ENCODE measurements at places on chromosomes 1 and 21.

DNA sequence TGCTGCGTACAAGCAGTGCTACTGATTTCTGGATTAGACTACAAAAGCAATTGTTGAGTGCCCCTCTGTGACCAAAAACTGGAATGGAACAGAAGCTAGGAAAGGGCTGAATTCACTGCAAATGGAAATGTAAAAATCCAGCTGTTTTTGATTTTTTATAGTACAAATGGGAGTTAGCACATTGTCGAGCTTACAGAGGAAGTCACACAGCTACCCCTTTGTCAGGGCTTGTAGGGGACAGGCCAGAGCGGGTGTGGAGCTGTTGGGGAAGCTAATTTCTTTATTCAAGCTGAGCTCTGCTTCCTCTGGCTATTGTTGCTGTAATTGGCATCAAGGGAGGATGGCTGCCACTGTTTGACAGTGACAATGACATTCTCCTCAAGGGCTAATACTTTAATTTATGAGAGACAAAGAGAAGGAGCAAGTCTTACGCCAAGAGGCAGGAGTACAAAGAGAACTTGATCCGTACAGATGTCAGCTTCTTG is 96.1 kb downstream of the SLC35F3 start:
- DNase-seq, result no peak

DNA sequence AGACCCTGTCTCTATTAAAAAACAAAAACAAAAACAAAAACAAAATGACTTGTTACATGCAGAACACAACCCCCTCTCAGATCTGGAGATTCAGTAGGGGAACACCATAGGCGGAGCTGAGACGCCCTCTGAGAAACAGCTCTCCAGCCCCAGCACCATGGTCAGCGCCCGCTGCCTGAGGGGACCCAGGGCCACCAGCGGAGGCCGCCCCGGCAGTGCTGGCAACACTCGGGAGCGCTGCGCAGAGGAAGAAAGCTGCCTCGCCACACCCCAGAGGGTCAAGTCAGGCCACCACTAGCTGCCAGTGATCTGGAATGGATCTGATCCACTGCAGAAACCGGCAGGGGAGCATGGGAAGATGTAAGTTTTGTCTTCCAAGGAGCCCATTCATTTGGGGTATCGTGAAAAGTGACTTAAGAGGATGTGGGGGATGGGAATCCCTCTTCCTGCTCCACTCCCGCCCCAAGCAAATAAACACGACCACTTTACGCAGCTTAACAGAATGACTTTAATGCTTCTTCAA is 3.1 kb downstream of the ACTA1 start:
- DNase-seq, result no peak

DNA sequence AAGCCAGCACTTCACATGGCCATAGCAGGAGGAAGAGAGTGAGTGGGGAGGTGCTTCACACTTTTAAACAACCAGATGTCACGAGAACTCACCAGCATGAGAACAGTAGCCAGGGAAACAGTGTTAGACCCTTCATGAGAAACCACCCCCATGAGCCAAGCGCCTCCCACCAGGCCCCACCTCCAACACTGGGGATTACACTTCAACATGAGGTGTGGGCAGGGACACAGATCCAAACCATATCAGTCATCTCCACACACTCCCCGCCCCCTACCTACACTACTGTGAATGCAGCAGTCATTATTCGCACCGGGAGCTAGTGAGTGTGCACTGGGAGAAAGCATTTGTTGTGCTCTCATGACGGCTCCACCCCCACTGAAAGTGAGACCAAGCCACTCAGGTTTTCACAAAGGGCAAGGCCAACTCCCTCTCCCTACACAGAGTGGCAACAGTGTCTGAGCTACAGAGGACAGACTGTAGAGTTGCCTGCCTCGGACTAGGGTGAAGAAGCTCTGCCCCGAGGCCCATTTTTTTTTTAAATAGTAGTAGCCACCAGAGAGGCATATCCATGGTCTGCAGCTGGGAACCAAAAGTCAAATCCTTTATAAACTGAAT is 125.6 kb downstream of the BARHL2 start:
- DNase-seq, result no peak

GRCh38 chr1:168788258-168788657 is 59.3 kb upstream of the DPT start:
- no peak for DNase-seq

- no peak for DNase-seq
Measured at GRCh38 chr1:219442611-219443061, 170.3 kb downstream of the ZC3H11B start.

DNA sequence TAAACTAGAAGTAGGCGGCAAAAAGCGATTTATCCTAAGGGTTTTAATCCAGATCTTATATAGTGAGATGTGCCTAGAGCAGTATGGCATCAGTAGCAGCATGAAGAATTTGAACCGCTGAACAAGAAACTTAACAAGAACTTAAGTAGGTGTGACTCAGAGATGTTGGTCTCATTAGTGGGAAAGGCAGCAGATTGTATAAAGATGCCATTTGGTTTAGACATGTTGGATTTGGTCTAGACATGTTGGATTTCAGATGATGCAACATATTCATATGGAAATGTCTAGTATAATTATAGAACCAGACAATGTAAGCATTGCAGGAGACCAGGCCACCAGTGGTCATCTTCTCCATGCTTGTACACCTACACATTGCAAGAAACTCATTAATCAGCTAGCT is 42.1 kb upstream of the ZP4 start:
- DNase-seq, result no peak

GRCh38 chr1:69982992-69983391 is 222.4 kb downstream of the LRRC40 start:
- DNase-seq, result no peak

DNA sequence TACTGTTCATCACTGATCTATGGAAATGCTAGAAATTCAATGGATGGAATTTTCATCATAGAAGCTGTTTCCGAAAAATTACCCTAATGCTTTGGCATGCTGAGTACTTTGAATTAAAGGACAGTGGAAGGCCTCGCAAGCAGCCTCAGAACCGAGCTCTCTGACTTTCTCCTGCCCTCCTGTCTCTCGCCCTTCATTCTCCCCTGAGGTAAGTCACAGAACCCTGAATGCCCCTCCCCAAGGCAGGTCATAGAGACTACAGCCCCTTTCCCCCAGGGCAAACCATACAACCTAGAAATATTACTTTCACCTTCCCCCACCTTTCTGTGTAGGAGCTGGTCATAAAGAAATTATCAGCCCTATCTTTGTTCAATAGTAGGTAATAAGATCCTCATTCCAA is 74.8 kb downstream of the LRIG2 start:
- no peak for DNase-seq

GRCh38 chr1:209490013-209490412 is 93.5 kb upstream of the CAMK1G start:
- DNase-seq, result no peak

- no peak for DNase-seq
Measured at GRCh38 chr21:31288191-31288590, 55.9 kb downstream of the TIAM1 start.

- no peak for DNase-seq
Measured at GRCh38 chr1:215285013-215285800, 202.7 kb downstream of the KCNK2 start.

GRCh38 chr1:208151728-208152598 is 92.2 kb downstream of the PLXNA2 start:
- DNase-seq, result no peak

GRCh38 chr1:187038784-187039183 is 210.0 kb downstream of the PLA2G4A start:
- DNase-seq, result no peak

GRCh38 chr21:27700974-27701614 is 734.2 kb upstream of the ADAMTS5 start:
- no peak for DNase-seq

DNA sequence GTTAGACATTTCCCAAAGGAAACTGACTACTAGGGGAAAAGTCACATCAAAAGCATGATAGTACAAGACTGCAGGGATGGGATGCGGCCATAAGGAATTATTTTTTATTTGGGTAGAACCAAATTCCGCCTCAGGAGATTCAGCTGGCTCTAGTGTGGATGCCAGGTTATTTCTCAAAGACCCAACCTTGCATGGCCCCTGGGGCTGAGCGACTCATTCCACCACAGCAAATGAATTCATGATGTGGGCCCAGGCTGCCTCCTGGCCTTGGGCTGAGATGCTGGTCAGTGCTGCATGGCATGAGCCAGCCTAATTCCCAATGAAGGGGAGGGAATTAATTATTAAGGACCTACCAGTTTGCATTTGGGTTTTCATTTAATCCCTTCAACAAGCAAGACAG is 11.8 kb downstream of the TMEM35B start:
- no peak for DNase-seq

DNA sequence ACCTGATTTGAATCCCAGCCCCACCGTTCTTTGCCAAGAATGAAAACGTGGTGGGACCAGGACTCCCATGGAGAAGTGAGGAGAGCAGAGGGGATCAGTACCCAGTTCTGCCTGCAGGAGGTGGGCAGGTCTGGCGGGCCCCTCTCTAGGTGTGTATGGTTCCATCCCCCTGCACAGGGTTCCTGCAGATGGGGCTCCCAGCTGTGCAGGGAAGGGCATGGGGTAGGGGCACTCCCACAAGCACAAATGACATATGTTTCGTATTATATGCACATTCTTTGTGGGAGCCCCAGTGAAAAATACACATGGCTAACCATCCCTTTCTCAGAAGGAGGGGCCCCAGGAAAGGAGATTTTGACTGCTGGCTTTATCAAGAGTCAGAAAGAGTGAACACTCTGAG is 144.6 kb downstream of the PLPP3 start:
- DNase-seq, result no peak

GRCh38 chr1:77412820-77413530 is 131.2 kb downstream of the AK5 start:
- DNase-seq, result peak; percentile 9

DNA sequence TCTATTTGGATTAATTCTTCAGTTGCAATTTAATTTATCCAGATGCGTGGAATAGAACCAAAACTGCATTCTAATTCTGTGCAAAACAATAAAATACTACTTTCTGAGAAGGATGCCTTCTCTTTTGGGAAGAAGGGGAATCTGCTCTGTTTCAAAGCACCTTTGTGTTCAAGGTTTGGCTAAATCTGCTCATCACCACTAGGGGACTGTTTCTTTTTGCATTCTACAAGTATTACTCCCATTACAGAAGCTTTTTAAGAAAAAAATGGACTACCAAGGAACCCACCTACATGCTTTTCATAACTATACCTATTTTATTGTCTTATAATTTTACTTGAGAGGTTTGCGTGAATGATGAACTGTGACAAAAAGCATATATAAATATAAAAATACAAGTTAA is 18.2 kb downstream of the MRPS6 start:
- no peak for DNase-seq

- no peak for DNase-seq
Measured at GRCh38 chr1:171142416-171143385, 42.4 kb upstream of the FMO2 start.

DNA sequence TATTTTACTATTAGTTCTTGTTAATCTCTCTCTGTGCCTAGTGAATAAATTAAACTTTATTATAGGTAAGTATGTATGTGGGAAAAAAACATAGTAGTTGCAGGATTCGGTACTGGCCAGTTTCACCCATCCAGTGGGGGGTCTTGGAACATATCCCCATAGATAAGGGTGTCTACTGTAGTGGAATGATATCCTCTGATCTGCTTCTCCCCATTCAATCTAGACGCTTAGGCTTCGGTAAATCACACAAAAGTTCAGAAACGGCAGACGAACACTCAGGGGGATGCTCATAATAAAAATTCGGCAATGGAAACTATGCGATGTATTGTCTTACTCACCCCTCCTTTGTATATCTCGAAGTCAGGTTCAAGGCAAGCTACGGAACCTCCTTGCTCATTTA is 232.9 kb upstream of the COA6 start:
- no peak for DNase-seq

GRCh38 chr1:180135535-180135934 is 19.1 kb upstream of the QSOX1 start:
- no peak for DNase-seq

- no peak for DNase-seq
Measured at GRCh38 chr21:31490443-31490842, 146.4 kb upstream of the TIAM1 start.

GRCh38 chr1:103191327-103191726 is 83.0 kb upstream of the COL11A1 start:
- DNase-seq, result no peak

DNA sequence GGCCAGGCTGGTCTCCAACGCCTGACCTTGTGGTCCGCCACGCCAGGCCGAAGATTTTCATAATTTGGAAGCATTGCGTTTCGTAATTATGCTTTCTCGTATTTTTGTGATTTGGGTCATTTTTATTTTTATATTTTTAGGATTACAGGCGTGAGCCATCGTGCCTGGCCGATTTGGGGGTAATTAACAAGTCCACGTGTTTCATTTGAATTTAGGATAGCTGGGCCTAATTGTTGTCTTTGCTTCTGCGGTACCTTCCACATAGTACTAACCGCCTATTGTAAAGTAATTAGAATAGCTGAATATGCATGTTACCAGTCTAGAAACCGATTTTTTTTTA is 1.0 kb downstream of the RCC1 start:
- DNase-seq, result no peak

DNA sequence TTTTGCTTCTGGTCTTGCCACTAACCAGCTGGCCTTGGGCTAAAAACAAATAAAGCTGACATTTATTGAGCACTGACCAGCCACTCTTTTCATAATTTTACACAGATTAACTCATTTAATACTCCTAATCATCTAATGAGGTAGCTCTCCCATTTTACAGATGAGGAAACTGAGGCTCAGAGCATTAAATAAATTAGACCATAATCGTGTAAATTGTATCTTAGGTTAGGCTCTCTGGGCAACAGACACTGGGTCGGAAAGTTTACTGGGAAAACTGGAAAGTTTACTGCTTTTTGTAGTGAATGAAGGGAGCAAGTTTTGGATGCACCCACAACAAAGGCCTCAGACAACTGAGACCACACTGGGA is 7.3 kb downstream of the BMP8B start:
- no peak for DNase-seq

DNA sequence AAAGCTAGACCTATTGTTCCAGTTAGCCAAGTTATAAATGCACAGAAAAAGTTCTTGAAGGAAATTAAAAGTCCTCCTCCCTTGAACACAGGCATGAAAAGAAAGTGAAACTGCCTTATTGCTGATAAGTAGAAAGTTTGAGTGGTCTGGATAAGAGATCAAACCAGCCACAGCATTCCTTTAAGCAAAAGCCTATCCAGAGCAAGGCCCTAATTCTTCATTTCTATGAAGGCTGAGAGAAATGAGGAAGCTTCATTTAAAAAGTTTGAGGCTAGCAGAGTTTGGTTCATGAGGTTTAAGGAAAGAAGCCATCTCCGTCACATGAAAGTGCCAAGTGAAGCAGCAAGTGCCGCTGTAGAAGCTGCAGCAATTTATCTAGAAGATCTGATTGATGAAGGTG is 2.7 kb upstream of the SSX2IP start:
- no peak for DNase-seq
